Pons (tissue), 1 donor: ENCODE measurements at places on chromosomes 1 and 21.

DNA sequence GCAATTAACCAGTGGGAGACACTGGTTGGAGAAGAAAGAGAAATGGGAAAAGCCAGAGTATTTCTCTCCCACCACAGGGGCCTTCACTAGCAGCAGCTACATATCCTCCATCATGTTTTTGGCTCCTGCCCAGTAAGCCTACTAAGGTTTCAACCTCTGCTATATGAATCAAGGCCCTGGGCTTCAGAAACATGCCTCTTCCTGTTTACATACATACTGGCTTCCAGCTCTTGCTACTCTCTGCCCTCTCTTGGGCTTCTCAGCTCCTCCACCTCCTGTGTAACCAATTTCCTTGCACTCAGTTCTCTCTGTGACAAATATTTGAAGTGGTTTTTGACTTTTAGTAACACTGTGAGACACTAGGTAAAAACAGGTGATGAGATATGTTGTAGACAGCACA is 80.8 kb downstream of the LRRC7 start:
- DNase-seq: no peak

DNA sequence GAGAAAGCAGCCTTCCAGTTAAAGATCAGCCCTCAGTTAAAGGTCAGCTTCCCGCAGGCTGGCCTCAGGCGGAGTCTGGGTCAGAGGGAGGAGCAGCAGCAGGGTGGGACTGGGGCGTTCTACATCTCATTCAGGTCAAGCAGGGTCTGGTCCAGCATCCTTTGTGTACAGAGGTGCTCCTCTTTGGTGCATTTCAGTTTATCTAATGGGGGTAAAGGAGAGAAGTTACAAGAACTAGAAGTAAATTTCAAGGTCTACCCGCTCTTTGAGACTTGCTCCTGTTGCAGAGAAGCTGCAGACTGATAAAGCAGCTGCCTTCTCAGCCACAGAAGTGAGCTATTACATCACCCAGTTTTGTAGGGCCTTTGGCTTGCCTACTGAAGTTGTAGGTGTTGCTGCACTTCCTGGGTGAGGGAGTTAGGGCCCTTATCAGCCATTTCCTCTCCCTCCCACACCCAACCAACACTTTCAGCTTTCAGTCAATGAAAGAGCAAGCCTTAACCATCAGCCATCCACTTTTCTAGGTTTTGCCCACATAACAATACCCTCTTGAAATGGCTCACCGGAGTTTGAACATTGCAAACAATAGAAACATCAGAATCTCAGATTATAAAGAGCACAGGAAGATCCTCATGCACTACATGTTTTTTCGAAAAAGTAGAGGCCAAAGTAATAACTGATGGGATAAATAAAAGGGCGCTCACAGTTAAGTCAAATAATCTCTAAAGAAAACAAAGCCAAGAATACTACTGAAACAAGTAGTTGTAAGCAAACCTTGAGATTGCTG is 2.8 kb upstream of the NUP210L start:
- no peak for DNase-seq

- DNase-seq: no peak
Measured at GRCh38 chr1:241271427-241271826, 85.6 kb downstream of the RGS7 start.

DNA sequence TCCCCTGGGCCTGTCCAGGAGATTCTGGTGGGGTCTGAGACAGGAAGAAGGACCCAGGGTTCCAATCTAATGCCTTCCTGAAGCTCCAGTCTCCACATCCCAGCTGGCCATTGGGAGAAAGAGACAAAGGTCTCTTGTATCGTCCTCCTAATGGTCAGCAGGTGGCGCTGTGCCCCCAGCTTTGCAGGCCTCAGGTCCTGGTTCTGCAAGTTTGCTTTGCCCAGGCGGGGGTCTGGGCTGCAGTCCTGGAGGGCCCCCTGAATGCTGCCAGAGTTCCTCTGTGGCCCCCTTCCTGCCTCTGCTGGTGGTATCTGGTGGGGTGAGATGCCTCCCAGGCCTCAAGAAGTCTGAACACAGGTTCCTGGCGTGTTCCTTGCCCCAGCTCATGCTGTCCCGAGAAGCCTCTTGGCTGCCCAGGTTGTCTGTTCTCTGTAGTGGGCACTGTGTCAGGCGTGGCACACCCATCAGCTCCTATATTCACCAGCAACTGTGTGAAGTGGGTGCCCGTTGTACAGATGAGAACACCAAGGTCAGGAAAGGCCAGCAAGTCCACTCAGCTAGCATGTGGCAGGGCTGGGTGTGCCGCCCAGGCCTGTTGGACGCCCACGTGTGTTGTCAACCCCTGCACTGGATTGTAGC is 33.8 kb upstream of the CSF3R start:
- peak; percentile 52 for DNase-seq

DNA sequence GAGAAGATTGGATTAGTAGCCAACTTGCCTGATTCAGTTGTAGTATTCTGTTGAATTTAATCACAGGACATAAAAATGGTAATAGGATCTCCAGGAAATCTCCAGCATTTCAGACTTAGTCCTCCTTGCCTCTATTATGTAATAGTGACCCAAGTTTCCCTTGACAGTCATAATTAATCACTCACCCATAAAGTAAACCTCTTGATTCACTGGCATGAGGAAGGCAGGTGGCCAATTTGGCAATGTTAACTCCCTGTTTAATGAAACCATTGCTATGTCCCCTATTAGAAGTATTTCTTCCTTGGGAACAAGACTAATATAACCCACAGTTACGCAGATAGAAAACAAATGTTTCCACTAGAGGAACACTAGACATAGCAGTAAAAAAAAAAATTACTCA is 604.8 kb upstream of the CXADR start:
- DNase-seq: peak; percentile 18

DNA sequence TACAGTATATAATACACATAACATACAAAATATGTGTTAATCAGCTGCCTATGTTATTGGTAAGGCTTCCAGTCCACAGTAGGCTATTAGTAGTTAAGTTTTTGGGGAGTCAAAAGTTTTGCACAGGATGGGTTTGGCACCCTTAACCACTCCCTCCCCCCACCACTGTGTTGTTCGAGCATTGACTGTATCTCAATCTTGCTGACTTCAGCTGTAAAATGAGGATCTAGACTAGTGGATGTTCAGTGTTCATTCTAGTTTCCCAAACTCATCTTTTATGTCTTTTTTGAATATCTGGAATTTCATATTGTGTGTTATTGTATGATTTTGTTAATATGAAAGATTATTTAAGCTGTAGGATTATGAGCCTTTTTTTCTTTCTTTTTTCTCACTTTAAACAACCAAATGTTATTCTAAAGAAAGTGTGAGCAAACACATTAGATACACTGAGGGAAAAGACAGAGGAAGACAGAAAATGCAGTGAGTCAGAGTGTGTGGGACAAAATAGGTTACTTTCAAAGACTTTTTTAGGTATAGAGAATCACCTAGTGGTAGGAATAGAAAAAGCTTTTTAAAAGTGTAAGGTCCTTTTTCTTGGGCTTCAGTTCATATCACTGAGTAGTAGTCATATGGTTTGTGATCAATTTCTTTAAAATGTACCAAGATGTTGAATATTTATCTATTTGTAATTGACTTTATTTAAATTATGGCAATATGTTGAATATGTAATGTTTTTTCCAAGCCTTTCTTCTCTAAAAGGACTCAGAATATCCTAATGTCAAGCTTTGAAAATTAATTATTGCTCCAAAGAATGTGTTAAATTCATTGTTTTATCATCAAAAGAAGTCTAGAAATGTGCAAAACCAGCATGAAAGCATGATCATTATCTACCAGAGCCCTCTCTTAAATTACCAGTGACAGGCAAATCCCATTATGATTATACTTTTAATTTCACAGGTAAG is 17.9 kb upstream of the CENPF start:
- DNase-seq: peak; percentile 28

DNA sequence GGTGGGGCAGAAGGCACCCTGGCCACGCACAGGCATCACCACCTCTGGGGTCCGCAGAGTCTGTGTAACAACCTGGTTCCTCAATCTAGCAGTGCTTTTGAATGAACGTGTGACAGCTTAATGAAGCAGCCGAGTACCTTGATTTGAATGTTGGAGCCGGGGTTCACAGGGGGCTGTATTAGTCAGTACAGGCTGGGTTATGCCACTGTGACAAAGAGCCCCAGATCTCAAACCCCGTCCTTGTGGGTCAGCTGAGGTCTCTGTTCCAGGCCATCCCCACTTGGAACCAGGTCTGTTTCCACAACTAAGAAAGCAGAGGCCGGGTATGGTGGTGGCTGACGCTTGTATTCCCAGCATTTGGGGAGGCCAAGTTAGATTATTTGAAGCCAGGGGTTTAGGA is 10.5 kb downstream of the TMEM240 start:
- no peak for DNase-seq

- DNase-seq: no peak
Measured at GRCh38 chr1:231508941-231509340, 19.5 kb upstream of the TSNAX start.

- no peak for DNase-seq
Measured at GRCh38 chr1:10673109-10673711, 123.2 kb downstream of the CASZ1 start.

- no peak for DNase-seq
Measured at GRCh38 chr1:24236789-24237371, 49.8 kb upstream of the IFNLR1 start.
